ENCODE measurements at places on chromosomes 12 and 14.

DNA sequence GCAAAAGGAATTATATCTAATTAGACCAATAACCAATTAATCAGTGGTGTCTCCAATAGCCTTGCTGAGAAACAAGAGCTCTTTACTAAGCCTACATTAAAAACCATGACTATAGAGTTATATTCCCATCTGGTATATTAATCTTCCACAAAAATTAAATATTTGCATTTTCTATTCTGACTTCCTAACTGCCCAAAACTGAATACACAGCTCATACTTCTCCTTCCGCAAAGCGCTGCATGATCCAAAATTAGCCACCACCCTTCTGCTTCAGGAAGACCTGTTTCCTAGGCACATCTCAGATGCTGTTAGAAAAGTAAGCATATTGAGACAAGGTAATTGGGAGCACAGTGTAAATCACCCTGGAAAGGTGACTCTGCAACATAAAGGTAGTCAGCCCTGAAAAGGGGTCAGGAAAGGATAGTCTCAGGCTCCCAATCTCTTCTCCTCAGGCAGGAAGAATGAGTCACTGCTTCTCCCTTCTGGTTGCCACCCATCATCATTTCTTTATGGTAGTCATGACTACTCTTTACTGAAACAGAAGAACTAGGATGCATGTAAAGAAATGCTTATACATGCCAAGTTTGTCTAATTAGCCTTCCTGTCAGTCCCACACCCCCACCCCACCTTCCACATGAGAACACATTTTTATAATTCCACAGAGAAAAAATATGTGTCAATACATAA, 54.3 kb downstream of the PLCZ1 start:
- DNase-seq, result no peak

GRCh38 chr14:23358553-23359166, 6.0 kb upstream of the SLC22A17 start:
- DNase-seq, result no peak

GRCh38 chr12:120200364-120200800, 529 bp downstream of the RPLP0 start:
- DNase-seq, result no peak

DNA sequence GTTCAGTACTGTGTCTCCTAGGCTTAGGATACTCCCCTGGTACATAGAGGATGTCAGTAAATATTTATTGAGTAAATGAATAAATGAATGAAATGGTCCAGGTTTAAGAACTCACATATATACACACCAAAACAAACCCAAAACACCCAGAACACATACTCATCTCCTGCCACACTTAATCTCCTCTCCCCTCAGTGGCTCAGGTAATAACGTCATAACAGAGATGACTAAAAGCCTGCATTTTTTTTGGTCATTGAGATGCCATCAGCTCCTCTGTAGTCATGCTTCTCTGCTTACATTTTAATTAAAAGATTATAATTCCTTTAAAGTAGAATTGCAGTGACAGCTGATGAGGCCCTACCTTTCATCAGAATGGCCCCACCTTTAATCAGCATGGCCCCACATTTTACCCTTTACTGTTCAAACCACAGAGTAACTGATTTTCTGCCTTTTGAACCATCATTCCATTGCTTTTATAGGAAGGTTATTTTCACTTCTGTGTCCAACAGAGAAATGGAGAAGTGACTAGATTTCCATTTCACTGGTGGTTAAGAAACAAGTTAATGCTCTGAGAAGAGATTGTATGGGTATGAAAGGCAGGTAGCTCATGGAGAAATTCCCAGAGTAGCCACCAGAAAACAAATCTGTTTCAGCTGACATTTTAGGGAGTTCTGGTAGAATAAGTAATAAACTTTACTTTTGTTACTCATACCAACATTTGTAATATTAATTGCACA, 193.4 kb upstream of the ATP2B1 start:
- no peak for DNase-seq

- no peak for DNase-seq
Observed at GRCh38 chr14:45699471-45699870, 446.5 kb upstream of the MIS18BP1 start.

DNA sequence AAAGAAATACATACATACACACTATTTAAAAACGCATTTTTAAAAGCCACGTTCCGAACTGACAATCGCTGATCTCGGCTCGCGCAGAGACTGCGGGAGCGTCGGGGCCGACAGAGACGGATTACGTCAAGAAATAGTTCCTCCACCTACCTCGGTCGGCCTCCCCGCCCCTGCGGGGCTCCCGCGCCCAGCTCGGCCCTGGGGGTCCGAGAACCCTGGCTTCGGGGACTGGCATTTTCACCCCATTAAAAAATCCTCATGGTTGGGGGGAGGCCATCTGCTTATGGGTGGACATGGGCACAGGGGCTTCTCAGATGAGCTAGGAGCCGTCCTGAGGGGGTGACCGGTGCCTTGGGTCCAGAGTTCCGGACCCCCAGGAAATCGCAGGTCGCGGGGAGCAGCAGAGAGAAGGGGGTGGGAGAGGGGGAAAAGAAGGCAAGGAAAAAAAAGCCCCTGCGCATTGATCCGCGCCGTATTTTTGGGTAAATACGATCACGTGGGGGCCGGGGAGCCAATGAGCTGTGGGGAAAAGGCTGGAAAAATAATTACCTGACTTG, 324 bp upstream of the HOXC9 start:
- no peak for DNase-seq

GRCh38 chr14:80606347-80606772, 335.2 kb downstream of the CEP128 start:
- no peak for DNase-seq

DNA sequence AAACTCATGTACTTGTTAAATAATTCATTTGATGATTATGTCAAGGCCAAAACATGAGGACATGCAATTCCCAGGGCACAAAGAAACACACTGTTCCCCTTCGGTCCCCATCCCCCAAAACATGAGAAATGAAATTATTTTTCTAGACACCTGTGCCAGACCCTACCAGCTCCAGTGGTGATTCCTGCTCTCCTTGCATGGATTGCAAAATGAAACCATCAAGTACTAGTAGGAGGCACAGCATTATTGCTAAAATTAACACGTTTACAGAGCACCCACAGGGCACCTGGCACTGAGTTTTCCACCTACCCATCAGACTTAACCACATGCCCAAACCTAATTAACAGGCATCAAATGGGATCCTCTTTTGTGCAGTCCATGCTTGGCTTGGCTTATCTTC, 76.6 kb downstream of the ZFC3H1 start:
- no peak for DNase-seq

DNA sequence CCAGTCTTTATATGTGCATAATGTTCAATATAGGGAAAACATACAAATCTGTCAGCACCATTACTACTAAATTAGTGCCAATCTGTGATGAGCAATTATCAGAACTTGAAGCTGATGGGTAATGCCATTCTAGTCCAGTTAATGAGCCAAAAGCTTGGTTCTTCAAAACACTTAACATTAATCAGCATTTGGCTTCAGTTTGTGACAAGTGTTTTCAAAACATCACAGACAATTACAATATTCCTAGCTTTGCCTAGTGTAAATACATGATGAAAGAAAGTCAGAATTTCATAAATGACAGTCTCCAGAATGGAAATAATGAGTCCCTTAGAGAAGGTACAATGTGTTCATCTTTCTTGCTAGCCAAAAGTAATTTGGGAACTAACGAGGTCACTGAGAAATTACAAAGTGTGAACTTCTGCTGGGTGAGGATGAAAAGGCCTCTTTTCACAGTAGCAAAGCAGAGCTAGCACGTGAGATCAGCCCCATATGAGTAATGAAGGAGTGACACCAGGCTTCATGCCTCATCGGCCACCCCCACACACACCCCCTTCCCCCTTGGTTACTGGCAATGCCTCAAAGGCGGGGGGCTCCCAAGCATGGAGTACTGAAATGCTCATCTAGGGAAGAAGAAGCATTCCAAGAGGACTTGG, 180.6 kb upstream of the EEA1 start:
- DNase-seq, result no peak

GRCh38 chr14:76581592-76581991, 179.7 kb upstream of the VASH1 start:
- no peak for DNase-seq

DNA sequence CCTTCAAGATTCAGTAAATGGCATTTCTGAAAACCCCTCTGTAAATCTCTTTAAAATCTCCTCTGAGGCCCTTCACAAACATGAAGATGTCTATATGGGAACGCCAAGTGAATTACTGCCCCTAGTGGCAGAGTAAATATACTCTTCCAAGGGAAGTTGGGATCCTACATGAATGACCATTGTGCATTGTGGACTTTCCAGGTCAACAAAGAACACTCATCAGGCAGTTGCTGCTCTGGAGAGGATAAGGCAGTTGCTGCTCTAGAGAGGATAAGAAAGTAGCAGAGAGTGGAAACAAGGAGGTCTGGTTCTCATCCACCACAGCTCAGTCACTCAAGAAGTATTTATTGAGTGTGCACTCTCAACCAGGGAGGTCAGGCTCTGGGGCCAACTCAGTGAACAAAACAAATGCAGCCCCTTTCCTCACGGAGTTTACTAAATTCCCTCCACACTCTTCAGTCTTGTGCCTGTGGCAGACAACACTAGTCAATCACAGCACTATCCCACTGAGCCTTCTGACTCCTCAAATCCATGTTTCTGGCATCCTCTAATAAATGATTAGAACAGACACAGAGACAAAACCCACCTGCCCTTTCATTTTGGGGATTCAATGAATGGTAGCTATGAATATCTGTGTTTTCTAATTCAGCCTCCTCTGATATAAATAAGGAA, 52.9 kb downstream of the SVOP start:
- no peak for DNase-seq

DNA sequence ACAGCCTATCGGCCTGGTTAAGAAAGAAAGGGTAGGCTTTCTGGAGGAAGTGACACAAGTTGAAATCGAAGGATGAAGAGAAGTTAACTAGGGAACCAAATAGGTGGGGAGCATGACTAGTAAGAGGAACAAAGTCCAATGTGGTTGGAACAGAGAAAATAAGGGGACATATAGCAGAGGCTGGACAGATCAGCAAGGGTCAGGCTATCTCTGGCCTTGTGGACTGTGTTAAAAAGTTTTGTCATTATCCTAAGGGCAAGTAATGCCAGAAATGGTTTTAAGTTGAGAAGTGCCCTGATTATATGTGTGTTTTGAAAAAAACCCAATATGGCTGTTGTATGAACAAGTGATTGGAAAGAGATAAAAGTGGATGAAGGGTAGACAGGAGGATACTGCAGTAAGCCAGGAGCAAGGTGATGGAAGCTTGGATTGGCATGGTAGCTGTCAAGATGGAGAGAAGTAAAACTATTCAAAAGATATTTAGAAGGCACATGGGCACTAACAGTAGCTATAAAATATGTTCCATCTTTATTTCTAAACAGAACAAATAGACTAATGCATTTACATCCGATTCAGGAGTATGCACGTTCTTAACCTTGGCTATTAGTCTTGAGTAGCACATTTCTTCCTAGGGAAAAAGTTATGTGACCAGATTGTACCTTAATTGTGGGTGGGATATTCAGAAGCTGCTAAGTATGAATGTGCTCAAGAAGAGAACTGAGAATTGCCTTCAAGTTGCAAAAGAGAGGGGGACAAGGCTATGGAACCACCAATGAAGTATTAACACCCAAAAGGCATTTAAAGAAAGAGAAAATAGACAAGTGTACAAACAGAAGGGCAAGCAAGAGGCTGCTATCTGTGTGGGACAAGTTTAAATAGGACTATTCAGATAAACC, 46.8 kb upstream of the OR5AU1 start:
- DNase-seq, result no peak

DNA sequence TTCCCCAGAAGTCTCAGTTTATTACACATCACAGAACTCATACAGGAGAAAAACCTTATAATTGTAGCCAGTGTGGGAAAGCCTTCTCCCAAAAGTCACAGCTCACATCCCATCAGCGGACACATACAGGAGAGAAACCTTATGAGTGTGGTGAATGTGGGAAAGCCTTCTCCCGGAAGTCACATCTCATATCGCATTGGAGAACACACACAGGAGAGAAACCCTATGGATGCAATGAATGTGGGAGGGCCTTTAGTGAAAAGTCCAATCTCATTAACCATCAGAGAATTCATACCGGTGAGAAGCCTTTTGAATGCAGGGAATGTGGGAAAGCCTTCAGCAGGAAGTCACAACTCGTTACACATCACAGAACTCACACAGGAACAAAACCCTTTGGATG, 20.1 kb downstream of the ZNF84 start:
- DNase-seq, result no peak

- DNase-seq, result no peak
Observed at GRCh38 chr12:121713793-121714192, 1.2 kb downstream of the TMEM120B start.

DNA sequence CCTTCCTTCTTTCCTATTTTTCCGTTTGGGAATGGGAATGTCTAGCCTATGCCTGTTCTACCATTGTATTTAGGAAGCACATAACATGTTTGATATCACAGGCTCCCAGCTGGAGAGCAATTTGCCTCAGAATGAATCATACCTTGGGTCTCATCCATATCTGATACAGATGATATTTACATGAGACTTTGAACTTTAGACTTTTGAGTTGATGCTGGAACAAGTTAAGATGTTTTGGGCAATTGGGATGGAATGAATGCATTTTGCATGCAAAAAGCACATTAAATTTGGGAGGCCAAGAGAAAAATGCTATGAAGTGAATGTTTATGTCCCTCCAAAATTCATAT, 61.9 kb upstream of the BEGAIN start:
- DNase-seq, result no peak

All from cortex of kidney (tissue), 1 donor.